ENCODE measurements at places on chromosomes 2 and 18. TPM values are rescaled to one million over a fixed set of nuclear protein-coding genes. Genes with fewer than 3 reads are reported as not detected.

The DOK6 gene
- 9.0 TPM for total RNA-seq

The CABYR gene
- total RNA-seq = 0.38 TPM

The BCL11A gene
- total RNA-seq = 4.7 TPM

DNA sequence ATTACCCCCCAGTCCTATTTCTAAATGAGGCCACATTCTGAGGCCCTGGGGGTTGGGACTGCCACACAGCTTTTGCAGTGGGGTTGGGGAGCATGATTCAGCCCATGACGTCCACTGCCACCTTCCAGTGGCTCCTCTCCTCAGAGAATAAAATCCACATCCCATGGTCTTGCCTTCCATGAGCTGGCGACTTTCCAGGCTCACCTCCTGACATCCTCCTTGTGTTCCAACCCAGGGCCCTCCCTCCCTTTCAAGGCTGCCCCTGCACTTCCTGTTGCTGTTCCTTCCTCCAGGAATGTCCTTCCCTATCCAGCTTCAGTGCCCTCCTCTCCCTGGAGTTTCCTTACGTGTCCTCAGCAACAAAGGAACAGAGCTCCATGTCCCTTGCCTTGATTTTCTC lies 187.3 kb upstream of the ID2 start:
- DNase-seq = peak; percentile 60

DNA sequence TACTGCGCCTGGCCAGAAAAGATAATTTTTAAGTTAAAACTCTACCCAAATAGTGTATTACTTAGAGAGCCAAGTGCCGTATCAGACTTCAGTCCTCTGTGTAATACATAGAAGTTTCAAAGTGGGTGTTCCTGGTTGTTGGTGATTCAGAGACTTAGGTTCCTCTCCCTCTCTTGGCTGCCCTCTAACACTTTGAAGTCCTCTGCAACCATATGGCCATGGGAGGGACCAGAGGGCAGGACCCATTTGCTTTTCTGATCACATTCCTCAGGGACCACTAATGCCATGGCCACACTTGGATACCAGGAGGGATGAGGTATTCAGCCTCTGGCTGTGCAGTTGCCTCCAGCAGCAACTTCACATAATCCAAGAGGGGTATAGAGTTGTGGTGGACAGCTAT lies 131.5 kb downstream of the CAPN13 start:
- DNase-seq = no peak

DNA sequence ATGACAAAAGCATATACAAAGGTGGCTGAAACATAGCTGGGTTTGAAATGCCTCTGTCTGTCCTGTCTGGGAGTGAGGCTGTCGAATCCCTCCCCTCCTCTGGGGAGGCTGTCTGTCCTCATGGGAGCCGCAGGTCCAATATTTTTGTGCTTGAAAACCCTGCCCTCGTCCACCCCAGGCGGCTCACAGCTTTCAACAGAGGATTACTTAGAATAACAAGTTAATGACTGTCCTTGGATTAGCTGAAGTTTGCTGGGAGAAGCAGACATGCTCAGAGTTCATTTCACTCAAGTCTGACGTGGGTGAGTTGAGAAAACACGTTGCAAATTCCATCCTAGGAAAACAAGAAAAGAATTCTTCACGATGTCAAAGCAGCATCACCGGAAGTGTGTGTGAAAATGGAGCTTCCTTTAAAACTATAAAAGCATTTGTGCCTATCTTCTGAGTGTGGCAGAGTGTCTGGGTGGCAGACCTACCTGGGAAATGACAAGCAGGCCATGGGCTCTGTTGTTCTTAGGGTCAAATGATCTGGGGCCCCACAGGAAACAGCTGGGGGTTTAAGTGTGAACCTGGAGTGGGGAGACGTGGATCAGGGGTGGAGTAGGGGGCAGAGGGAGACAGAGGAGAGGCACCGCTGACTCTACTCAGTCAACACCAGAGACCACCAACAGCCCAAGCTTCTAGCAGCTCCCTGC lies 77.1 kb downstream of the DDX1 start:
- no peak for DNase-seq

GRCh38 chr2:62270728-62271127 lies 74.8 kb downstream of the B3GNT2 start:
- peak; percentile 83 for DNase-seq

- no peak for DNase-seq
Measured at GRCh38 chr2:3198119-3198518, 179.5 kb downstream of the EIPR1 start.

DNA sequence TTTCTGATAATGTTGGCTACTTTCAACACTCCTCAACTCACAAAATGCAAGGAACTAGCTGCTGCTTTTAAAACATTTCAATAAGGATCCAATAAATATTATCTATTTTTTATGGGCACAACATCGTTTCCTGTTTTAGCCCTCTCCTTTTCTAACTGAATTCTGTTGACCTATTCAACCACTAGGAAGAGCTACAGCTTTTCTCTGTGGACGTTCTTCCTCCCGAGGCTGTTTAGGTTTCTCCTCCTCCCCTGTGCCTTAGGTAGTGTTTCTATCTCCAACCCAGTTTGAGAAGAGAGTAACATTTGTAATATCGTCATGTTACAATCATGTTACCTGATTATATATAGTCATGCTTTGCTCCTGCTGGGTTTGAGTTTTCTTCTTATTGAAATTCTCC lies 91.3 kb upstream of the ITGB6 start:
- no peak for DNase-seq

DNA sequence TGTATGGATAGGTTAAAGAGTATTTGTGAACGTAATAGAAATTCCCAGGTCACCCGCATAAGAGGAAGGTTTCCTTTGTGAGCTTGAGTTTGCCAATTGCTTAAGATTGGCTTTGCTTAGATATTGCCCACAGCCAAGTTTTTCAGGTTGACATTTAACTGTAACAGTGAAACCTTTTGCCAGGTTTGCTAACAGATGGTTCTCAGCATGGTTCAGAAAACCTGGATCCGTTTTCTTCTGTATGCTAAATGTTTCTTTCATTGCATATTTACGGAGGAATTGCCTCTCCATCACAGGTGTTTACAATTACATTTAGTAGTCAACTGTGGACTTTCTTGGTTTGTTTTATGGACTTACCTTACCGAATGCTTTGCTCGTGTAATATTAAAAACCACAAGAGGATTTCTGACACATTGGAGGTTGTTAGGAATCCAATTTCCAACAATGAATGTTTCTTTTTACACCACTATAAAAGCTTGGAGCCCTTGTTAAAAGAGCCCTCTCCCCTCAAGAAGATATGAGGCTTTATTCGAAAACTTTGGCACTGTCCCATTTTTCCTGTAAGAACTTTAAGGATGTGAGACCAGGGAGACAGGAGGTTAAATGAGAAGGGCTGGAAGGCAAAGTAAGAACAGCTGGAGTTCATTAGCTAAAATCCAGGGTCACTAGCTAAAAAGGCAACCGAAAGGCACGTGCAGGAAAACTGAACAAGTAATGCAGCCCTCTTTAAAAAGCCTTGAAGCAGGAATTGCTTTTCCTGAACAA lies 7.8 kb downstream of the CDK15 start:
- DNase-seq = no peak

DNA sequence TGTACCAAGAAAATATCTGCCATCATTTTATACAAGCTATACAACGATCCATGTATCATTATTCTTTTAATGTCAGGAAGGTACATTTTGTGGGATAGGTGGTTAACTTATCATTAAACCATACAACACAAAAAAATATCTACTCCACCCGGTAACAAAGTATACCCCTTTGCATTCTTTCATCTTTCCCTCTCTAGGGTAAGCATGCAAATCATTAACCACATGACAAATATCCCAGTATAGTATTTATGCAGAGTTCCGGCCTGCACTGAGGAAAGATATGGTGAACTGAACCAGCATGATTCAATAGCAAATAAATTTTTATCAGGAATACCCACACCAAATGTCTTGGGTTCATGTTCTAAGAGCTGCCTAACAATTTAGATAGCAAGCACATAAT lies 22.5 kb upstream of the SULT1C2 start:
- no peak for DNase-seq

All from left cardiac atrium (tissue), 4 donors.